ENCODE measurements at places on chromosomes 4 and X. TPM values are rescaled to one million over a fixed set of nuclear protein-coding genes. Genes with fewer than 3 reads are reported as not detected.
A peak's percentile ranks its signal among the peaks of the same experiment; 100 is the strongest.

GRCh38 chrX:120486786-120487185 lies 17.7 kb upstream of the LAMP2 start:
- DNase-seq = no peak

PIN4 gene
- 7.9 TPM for total RNA-seq

GRCh38 chrX:136275553-136275952 lies 24.4 kb upstream of the MAP7D3 start:
- DNase-seq = no peak

GRCh38 chrX:34900691-34901090 lies 41.9 kb upstream of the FAM47B start:
- DNase-seq = no peak

- no peak for DNase-seq
These were observed 126.1 kb downstream of the EIF4E start for GRCh38 chr4:98802770-98803198.

DNA sequence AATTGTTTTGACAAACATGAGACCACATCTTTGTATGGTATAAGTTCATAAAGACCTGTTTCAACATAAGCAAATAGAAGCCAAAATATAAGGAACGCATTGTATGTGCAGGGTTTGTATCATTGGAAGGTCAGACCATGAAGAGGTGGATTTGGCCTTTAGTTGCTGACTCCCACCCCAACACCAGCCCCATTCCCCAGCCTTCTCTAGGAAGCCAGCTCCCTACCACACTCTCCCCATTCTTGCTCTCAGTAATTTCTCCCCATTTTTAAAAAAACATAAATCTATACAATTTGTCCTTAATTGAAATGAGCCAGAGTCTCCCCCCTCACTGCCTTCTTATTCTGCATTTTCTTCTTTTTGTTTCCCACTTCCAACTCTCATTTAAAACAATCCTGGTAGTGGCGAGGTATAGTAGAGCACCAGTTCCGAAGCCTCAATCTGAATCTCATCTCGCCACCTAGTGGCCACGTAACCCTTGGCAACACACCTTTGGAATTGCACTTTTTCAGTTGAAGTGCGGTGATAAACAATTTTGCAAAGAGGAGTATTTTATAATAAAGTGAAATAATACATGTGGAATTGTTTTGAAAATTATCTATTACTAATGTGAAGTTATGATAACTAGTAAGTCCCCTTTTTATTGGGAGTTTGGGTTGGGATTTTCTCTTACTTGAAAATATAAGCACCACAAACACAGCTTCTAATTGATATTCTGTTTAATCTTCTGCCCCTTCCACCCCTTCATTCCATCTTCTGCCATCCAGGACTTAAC lies 126.6 kb downstream of the ASB9 start:
- peak; percentile 42 for DNase-seq

GRCh38 chr4:159159611-159160010 lies 56.7 kb downstream of the RAPGEF2 start:
- DNase-seq = no peak

LRIT3 gene
- 1.0 TPM for total RNA-seq

DNA sequence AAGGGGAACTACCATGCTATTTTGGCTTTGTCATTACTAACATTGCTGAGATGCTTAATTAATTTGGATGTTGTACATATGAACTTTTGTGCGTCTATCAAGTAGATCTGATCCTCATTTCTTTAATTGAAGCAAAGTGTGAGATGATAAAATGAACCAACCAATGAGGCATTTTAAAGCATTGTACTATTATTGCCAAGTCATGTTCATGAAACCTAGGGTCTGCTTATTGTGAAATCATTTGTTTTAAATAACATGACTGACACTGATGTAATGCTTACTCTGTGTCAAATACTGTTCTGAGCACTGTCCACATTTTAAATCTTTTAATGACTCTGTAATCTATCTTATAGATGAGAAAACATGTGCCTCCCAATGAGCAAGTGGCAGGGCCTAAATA lies 57.7 kb downstream of the C4orf33 start:
- DNase-seq = no peak

- DNase-seq = no peak
These were observed 21.8 kb downstream of the SHOX start for GRCh38 chrX:652341-652741.

- no peak for DNase-seq
These were observed 12.8 kb upstream of the IGFBP7 start for GRCh38 chr4:57122959-57123358.

DNA sequence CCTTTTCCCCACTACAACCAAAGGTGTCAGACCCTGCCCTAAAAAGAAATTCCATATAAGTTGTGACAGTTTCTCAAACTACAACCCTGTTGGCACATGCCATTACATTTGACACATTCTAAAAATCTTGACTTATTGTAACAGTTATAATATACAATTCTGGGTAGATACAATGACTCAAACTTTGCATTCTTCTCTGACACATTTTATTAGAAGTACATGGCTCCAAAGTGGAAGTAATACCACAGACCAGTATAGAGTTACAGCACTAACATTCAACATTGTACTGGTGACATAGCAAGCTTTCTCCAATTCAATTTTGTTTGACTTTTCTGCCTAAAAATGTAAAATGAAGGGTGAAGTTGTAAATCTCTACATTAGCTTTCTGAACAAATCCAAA lies 196.6 kb upstream of the ETNPPL start:
- no peak for DNase-seq

HPSE gene
- 9.1 TPM for total RNA-seq

Data from upper lobe of left lung (tissue), 6 donors.